ENCODE measurements at places on chromosomes 5 and 9.

- DNase-seq = no peak
Measured at GRCh38 chr9:3824581-3824980, 298.8 kb upstream of the RFX3 start.

GRCh38 chr5:77935506-77936364, 159.6 kb upstream of the TBCA start:
- no peak for DNase-seq

- DNase-seq = no peak
Measured at GRCh38 chr5:114367029-114367428, 5.2 kb downstream of the KCNN2 start.

GRCh38 chr5:65775476-65775875, 53.5 kb downstream of the NLN start:
- DNase-seq = no peak

GRCh38 chr9:118367383-118367782, 663.2 kb downstream of the TLR4 start:
- DNase-seq = no peak

- no peak for DNase-seq
Measured at GRCh38 chr5:123344816-123345426, 78.3 kb downstream of the CEP120 start.

DNA sequence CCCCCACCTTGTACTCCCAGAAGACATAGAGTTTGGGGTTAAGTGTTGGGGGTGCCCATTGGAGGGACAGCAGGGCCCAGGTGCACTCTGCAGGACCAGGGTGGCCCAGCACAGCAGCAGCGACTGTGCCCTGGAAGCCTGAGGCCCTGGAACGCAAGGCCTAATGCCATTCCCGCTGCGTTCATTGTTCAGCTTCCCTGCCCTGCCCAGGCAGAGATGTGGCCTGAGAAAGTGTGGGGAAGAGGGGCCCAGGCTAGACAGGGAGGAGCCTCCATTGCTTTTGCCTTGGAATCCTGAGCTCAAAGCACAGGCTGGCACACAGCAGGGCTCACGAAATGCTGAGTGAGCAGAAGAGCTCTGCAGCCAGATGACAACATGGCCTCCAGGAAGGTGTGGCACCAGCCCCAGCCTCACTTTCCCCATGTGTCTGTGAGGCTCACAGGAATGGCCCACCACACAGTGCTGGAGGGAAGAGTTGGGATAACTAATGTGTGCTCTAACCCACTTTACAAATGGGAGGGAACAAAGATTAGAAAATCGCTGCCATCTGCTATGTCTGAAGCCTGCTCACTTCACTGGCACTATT, 19.4 kb downstream of the S1PR3 start:
- DNase-seq = no peak

GRCh38 chr5:16902846-16903245, 33.2 kb downstream of the MYO10 start:
- no peak for DNase-seq

DNA sequence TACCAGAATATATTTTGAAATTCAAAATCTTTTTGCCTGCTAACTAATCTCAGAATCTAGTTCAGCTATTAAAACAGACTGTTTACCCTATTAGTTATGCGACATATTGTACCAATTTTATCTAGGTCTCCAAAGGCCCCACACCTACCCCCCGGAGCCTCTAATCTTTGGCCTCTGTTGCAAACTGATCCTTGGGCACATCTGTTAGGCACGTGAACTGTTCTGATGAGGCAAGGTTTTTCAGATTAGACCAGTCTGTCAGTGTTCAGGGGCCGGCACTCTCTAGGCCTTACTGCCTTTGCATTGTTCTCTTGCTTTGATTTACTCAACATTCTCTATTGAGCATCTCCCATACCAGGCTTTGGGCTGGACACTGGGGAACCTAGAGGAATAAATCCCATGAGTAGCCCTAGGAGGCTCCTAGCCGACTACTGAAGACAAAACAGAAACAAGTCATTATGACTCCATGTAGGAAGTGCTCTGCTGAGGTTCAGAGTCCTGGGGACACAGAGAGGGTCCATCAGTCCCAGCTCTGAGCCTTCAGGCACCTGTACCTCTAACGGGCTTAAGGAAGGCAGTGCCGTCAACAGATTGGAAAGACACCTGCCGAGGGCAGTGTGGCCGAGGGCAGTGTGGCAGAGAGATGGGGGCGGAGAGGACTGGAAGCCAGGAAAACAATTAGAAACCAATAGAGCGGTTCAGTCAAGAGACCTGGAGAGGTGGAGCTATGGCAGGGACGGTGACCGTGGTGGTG, 245.1 kb downstream of the AOPEP start:
- DNase-seq = no peak

DNA sequence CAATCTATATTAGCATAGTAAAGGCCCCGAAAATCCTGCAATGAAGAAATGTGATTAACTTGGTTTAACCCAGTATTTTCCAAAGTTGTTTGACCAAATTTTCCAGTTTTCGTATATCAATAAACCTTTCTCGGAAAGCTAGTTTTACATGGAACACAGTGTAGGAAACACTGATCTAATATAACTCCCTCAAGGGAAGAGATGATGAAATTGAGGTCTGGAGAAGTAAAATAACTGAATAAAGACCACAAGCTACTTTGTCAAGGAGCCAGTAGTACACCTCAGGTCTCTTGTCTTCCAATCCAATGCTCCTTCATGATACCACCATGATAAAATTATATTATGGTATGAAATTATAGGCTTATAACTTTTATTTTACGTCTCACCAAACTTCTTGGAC, 118.1 kb upstream of the TARS1 start:
- DNase-seq = no peak

DNA sequence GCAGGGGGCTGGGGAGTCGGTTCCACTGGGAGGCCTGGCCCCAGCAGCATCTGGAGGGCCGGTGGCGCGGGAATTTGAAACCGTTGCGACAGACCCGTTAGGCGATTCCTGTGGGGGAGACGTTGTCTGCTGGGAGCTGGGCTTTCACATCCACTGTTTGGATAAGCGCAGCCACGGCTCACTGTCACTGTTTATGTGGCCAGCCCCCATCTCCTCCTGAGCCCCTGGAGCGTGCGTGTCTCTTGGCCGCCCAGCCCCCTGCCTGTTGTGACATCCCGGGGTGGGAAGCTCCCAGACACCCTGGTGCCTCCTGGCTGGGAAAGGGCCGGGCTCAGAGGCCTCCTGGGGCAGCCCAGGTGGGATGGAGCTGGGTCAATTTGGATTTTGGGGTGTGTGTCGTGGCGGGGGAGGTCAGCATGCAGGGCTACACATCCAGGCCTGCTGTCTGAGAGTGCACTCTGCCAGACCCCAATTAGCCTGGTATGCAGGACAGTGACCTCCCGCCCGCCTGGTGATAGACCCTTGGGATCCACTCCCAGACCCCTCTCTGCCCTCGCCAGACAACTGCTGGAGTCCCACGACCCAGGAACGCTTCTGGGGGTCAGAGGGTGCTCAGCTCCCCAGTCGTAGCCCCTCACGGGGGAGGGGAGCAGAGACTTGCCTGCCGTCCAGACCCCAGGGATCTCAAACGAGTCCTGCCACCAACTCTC, 62.0 kb upstream of the RNU6ATAC start:
- DNase-seq = no peak
